ENCODE measurements at places on chromosomes 13 and 19. TPM values are rescaled to one million over a fixed set of nuclear protein-coding genes. Genes with fewer than 3 reads are reported as not detected.

- H3K36me3 ChIP-seq, result no peaks in the 10 kb centered on the region
- H3K27ac ChIP-seq, result no peak overlapping the region
- no peak overlapping the region for H3K4me3 ChIP-seq
- H3K27me3 ChIP-seq, result no peaks in the 10 kb centered on the region
Observed at GRCh38 chr13:47869776-47870175, 131.3 kb downstream of the SUCLA2 start.

SIAH3 gene
- total RNA-seq, result not detected

DNA sequence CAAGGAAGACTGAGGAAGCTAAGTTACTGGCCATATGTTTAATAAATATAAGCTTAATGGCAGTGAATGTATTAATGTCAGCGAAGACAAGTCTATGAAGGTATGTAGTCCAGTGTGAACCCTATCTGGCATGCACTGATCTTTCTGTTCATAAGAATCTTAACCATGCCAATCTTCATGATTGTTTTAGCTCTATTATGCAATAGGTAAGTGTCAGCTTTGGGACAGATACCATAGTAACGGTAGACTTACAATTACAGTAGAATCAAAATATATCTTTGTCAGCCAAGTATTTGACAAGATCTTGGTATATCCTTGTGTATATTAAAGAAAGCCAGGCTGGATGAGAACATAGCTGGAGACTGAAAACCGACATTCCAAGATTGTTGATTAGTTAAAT is 428.5 kb downstream of the SPRY2 start:
- no peaks in the 10 kb centered on the region for H3K27me3 ChIP-seq
- no peak overlapping the region for H3K4me3 ChIP-seq
- H3K4me1 ChIP-seq, result no peaks in the 10 kb centered on the region
- no peaks in the 10 kb centered on the region for H3K36me3 ChIP-seq
- no peak for DNase-seq
- no peak overlapping the region for H3K27ac ChIP-seq

CNMD gene
- not detected for total RNA-seq

DNA sequence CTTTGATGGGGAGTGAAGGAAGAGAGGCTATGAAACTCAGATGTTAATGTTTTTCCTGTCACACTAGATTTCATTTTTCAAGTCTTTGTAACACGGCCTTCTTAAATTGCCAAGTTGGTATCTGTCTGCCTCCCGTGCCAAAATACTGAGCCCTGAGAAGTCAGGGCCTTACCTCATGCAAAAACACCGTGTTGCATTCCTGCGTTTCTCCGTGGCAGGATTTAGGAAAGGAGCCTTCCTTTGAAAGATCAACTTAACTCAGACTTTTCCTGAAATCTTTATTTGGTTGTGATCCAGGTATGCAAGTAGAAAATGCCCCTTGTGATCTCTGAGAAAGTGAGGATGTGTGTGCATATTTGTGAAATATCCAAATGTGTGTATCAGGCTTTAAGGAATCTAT is 1291.0 kb upstream of the SLC10A2 start:
- no peaks in the 10 kb centered on the region for H3K4me1 ChIP-seq
- no peaks in the 10 kb centered on the region for H3K27me3 ChIP-seq
- no peak overlapping the region for H3K4me3 ChIP-seq
- H3K36me3 ChIP-seq, result no peaks in the 10 kb centered on the region
- no peak for DNase-seq
- H3K27ac ChIP-seq, result no peak overlapping the region

SLC7A9 gene
- total RNA-seq, result 11.2 TPM

GRCh38 chr13:40781717-40782116 is 7.7 kb upstream of the SLC25A15 start:
- H3K4me3 ChIP-seq, result no peak overlapping the region
- H3K27ac ChIP-seq, result no peak overlapping the region
- no peaks in the 10 kb centered on the region for H3K4me1 ChIP-seq
- no peak for DNase-seq
- H3K27me3 ChIP-seq, result no peaks in the 10 kb centered on the region
- H3K36me3 ChIP-seq, result no peaks in the 10 kb centered on the region

GRCh38 chr19:57651654-57651996 is 17.1 kb upstream of the ZSCAN4 start:
- no peak for DNase-seq
- no peaks in the 10 kb centered on the region for H3K36me3 ChIP-seq
- H3K4me1 ChIP-seq, result no peaks in the 10 kb centered on the region
- no peak overlapping the region for H3K4me3 ChIP-seq

DNA sequence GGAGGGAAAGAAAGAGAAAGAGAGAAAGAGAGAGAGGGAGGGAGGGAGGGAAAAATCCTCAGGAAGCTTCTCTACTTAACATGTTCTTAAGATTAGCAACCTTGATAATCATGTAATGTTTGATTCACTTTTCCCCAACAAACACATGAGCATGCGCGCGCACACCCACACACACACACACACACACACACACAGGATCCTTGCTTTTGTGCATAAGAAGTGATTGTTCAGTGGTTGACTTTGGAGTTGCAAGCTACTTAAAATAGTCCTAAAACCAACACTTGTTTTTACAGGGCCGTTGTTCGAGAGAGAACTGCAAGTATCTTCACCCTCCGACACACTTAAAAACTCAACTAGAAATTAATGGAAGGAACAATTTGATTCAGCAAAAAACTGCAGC is 100.0 kb upstream of the RAP2A start:
- no peaks in the 10 kb centered on the region for H3K4me1 ChIP-seq
- H3K27me3 ChIP-seq, result no peaks in the 10 kb centered on the region
- DNase-seq, result no peak
- H3K36me3 ChIP-seq, result no peaks in the 10 kb centered on the region

GRCh38 chr13:25151626-25152195 is 20.4 kb downstream of the AMER2 start:
- no peaks in the 10 kb centered on the region for H3K4me1 ChIP-seq
- H3K4me3 ChIP-seq, result no peak overlapping the region
- peaks cover 9% of the 10 kb centered on the region for H3K27me3 ChIP-seq
- no peak overlapping the region for H3K27ac ChIP-seq
- no peaks in the 10 kb centered on the region for H3K36me3 ChIP-seq
